ENCODE measurements at places on chromosomes 5 and 9.

DNA sequence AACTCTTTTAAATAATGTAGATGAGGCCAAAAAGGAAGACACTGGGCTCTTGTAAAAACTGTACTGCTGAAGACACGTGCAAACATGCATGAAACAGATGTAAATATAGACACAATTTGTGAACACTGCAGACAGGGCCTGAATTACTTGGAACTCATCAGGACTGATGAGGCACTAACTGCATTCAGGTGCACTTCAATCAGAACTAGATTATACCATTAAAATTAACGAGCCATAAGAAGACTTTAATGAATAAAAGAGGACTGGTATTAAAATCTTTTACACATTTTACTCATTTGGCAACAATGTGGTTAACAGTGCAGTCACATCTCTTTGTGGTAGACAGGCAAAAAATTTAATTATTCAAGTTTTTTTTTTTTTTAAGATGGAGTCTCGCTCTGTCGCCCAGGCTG, 13.4 kb upstream of the ZCCHC9 start:
- no peak for DNase-seq

DNA sequence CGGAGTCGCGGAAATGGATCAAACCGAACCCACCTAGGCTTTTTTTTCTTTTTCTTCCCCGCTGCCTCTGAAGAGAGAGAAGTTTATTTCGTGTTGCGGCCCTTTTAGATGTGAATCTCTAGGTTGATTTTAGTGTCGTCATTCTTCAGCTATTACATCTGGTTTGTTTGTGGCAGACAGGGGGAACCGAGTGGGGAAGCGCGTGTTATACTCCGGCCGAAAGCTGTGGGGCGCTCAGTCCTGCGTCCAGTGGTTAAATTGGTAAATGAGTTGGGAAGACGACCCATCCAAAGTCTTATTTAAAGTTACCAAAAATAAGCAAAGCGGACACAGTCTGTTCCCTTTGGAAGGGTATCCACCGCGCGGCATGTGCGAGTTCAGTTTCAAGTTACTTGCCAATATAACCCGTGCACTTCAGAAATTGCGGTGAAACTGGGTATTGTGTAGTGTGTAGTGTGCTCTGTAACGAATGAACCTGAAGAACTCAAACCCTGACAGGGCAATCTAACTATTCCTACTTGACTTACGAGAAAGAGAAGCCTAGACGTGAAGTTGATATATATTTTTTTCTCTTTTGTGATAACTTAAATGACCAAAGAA, 1.3 kb downstream of the MAN2A1 start:
- peak; percentile 20 for DNase-seq

DNA sequence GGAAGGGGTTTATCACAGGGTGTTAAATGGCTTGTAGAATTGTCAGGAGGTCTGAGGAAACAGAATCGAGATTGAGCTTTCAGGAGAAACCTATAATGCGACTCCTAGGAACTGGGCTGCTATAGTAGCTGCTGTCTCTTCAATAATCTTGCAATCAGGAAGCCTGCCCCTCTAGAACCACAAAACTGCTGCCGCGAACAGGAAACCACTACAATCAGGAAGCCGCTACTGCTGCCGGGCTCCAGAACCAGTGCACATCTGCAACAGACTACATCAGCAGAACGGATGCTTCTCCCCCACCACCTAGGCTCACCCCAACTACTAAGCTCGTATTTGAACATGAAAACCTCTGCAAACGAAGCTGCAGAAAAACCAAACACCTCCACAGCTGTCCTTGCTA, 31.6 kb downstream of the TNFSF8 start:
- no peak for DNase-seq

GRCh38 chr5:57844410-57844809, 361.8 kb upstream of the ACTBL2 start:
- no peak for DNase-seq

DNA sequence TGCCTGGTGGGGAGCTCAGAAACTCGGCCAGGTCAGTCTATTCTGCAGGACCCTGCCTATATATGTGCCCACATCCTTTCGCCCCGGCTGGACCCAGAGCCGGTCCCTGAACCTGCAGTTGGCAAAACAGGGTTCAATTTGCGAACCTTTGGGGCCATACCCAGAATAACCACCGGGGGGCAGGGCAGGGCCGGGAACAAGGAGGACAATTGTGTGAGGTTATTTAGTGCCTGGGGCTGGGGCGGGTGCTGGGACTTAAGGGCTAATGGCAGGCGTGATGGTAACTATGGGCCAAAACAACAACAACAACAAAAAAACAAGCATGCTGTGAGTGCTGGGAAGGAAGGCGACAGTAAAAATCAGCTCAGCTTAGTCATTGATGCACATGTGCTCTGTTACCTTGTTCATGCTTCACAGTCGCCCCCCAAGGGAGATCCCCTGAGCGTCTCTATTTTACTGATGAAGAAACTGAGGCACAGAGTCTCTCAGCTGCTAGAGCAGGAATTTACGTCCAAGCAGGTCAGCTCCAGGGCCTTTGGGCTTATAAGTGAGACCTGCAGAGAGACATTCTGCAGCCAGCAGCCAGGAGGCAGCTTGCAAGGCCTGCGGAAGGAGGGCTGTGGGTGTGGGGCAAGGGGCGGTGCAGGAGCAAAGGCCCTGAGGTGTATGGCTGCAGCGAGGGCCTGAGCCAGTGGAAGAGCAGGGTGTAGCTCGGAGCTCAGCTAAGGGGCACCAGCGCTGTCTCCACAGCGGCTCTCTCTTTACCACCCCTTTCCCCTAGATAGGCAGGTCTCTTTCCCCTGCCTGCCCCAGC, 106.0 kb downstream of the PHF2 start:
- DNase-seq = peak; percentile 38

GRCh38 chr5:177472460-177473442, 683 bp downstream of the DBN1 start:
- peak; percentile 65 for DNase-seq

- no peak for DNase-seq
Measured at GRCh38 chr9:119177196-119177595, 192.0 kb downstream of the BRINP1 start.

DNA sequence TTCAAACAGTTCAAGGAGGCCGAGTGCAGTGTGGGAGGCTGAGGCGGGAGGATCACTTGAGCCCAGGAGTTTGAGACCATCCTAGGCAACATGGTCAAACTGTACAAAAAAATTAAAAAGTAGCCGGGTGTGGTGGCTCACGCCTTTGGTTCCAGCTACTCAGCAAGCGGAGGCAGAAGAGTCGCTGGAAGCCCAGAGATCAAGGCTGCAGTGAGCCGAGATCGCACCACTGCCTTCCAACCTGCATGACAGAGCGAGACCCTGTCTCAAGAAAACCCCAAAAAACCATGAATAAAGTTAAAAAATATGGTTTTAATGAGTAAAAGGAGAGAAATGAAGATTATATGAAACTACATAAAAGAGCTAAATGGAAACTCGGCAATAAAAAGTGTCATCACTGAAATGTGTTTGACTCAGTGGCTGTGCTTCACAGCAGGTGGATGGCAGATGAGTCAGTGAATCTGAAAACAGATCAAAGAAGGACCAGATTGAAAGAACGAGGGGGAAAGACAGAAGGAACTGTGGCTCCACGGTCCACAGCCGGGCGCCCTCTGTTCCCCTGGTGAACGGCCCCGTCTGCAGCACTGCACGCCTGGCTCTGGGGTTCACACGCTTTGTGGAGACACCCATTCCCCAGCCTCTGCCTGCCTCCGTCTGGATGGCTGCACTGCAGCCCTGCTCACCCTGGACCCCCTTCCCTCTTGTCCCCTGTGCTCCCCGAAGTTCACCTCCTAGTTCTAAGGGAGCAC, 25.1 kb downstream of the EXD3 start:
- DNase-seq = peak; percentile 16

GRCh38 chr5:95808686-95809413, 13.7 kb downstream of the GLRX start:
- no peak for DNase-seq

GRCh38 chr5:93583768-93584595, 960 bp downstream of the NR2F1 start:
- DNase-seq = no peak

DNA sequence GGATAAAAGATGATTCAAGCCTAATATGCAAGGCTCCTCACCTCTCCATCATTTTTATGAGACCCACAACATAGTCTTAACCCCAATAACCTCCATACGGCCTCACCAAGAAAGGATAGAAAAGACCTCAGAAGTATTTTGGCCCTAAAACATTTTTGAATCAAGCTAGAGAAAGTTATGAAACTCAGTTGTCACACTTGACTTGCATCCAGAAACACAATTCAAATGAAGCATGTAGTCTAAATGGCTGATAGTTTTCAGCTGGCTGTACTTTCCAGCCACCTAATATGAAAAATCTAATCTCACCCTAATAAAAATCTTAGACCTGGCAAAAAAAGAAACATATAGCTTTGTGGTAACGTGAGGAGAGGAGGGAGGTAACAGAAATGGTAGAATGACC, 116.1 kb downstream of the ARL15 start:
- no peak for DNase-seq

DNA sequence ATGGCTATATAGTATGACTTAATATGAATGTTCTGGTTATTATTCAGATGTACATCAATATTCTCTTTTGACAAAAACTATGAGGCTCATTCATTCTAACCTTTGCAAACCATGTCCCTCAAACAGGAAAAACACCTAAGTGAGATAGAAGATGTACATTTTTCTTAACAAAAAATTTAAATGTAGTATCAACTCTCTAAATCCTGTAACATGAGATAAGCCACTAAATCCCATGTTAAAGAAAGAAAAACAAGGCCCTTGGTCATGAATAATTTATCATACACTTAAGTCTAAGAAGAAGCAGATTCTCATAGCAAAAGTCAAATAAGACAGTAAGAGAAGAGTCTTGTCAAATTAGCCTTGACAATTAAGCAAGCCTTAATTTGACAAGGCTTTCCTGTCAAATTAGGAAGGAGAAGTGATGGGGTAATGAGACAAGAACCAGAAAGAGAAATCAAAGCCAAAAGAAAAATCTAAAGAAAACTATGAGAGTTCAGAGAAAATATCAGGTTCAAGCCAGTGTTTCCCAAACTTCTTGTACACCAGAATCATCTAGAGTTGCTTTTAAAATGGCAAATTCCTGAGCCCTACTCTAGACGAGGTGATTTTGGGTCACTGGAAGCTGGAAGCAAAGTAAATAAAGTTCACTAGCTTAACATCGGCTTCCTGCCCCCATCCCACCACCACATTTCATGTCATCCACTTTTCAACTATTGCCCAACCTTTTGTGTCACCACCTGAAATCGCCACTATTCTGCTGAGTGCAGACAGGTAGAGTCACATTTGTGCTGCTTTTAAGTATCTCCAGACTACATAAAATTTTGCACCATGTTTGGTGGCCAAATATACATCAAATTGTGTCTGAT, 76.5 kb downstream of the NR6A1 start:
- DNase-seq = no peak

DNA sequence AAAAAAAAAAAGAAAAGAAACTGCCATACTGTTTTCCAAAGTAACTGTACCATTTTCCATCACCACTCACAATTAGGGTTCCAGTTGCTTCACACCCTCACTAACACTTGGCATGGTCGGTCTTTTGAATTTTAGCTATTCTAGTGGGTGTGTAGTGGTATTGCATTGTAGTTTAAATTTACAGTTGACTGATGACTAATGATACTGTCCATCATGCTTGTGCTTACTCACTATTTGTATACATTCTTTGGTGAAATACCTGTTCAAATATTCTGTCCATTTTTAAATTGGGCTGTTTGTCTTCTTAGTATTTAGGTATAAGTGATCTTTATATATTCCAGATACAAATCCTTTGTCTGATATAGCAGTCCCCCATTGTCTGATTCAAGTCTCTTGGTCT, 36.2 kb upstream of the ZNF169 start:
- DNase-seq = no peak

DNA sequence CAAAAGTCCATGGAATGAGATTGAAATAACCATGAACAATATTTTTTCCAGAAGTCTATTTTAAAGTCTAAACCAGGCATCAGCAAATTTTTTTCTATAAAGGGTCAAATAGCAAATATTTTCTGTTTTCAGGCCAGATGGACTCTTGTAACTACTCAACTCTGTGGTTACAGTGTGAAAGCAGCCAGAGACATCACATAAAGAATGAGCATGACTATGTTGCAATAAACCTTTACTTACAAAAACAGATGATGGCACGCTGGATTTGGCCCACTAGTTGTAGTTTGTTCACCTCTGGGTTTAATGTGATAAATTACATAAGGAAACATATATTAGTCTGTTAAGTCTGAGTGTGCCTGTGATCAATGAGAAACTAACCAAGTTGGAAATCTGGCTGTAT, 319.2 kb downstream of the TRPM3 start:
- no peak for DNase-seq

DNA sequence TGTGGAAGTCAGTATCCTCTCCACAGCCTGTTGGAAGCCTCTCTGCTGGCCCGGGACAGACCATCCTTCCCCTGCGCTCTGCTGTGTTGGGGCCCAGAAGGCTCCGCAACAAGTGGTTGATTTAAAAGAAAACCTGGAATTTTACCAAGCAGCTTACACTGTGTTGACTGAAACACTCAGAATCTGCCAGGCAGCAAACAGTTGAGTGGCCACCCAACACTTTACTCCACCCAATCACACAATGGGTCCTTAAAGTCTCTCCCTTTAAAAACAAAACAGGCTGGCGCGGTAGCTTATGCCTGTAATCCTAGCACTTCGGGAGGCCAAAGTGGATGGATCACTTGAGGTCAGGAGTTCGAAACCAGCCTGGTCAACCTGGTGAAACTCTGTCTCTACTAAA, 28.0 kb upstream of the DMRT3 start:
- no peak for DNase-seq

GRCh38 chr9:107751567-107752210, 262.1 kb upstream of the KLF4 start:
- no peak for DNase-seq

- no peak for DNase-seq
Measured at GRCh38 chr9:114285166-114285867, 37.6 kb upstream of the ORM1 start.

- no peak for DNase-seq
Measured at GRCh38 chr5:59799668-59800346, 93.7 kb downstream of the PDE4D start.

Data from stimulated activated CD4-positive, alpha-beta T cell treated with anti-CD3 and anti-CD28 coated beads, TNF-alpha, amount 100 ng/mL, for 24 hours (primary cell).